ENCODE measurements at places on chromosomes 2 and 18.

GRCh38 chr18:51383116-51383515 is 185.6 kb upstream of the MEX3C start:
- DNase-seq: no peak

DNA sequence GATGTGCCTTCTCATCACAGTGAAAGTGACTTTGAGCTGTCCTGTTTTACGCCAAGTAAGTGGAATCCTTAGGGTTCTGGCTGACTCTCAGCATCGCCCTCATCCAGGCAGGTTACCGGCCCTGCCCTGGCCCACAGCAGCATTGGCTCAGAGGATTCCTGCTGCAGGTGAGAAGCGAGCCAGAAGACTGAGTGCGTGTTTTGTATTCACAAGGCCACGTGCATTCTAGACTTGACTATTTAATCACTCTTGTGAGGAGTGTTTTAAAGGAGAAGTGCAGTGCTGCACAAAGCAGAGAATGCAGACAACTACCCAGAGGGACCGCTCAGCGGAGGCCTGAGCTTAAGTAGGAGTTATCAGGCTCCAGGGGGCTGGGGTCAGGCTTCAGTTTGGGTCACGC is 48.3 kb downstream of the LAMA3 start:
- DNase-seq: no peak

GRCh38 chr2:214379227-214379626 is 31.6 kb upstream of the VWC2L start:
- DNase-seq: no peak

DNA sequence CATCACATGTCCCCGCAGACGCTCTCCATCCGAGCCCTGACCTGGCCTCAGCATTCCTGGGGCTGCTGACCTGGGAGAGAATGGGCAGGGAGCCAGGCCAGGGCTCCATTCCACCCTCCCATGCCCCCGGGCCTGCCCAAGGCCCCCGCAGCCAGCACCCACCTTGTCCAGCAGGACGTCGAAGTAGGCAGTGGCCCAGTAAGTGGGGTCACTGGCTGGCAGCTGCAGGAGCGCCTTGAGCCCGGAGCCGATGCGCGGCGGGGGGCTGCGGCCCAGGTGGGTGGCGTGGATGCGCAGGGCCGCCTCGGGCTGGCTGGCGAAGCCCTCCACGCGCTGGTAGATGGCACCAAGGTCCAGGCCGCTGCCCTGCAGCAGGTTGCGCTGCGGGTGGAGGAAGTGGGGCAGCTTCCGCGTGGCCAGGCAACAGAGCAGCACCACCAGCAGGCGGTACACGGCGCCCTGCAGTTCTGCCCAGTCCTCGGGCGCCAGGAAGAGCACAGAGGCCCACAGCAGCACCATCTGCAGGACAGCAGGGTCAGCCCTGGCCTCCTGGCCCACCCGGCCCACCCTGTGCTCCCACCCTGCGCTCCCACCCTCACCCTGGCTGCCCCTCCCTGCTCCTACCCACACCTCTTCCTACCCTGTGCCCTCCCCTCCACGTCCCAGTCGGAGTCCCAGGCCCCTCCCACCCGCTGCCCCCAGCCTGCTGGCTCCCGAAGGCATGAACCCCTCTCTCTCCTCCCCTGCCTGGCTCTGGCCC is 7.6 kb downstream of the MAB21L4 start:
- DNase-seq: no peak

- DNase-seq: no peak
These were observed 244.7 kb upstream of the MMADHC start for GRCh38 chr2:149832324-149832723.

DNA sequence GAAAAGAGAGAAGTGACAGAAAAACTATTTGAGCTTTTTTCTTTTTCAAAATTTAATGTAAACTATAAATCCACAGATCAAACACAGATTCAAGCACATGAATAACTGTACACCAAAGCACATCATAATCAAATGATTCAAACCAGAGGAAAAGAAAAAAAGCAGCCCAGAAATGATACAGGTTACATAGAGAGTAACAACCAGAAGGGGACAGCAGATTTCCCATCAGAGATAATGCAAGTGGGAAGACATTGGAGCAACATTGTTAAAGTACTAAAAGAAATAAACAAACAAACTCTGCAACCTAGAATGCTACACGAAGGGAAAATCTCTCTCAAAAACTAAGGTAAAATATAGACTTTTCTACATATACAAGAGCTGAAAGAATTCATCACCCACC is 34.5 kb downstream of the CMPK2 start:
- DNase-seq: no peak

DNA sequence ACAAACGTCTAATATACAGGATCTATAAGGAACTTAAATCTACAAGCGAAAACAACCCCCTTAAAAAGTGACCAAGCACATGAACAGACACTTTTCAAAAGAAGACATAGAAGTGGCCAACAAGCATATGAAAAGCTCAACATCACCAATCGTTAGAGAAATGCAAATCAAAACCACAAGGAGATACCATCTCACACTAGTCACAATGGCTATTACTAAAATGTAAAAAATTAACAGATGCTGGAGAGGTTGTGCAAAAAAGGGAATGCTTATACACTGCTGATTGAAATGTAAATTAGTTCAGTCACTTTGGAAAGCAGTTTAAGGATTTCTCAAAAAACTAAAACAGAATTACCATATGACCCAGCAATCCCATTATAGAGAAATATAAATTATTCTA is 1148.5 kb upstream of the FAM98A start:
- peak; percentile 89 for DNase-seq

- no peak for DNase-seq
These were observed 304.1 kb upstream of the KCNH7 start for GRCh38 chr2:163142618-163143017.

DNA sequence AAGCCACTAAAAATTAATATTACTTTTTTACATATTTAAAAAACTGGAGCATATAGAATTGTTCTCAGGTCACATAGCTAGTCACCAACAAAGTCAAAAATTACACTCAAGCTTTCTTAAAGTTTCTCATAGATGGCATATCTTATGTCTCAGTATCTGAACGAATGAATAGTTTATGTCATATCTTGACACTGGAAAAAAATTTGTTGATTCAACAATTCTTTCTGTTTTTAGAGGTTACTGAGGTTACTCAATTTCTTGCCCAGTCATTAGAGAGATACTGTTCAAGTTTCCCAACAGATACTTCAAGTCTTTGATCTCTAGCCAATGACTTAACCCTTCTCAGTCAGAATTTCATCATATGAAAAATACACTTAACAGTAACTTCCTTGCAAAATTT is 113.1 kb upstream of the XIRP2 start:
- DNase-seq: no peak
